ENCODE measurements at places on chromosomes 3 and 15.

- DNase-seq = no peak
Observed at GRCh38 chr3:22634433-22634832, 568.7 kb upstream of the UBE2E2 start.

- no peak for DNase-seq
Observed at GRCh38 chr3:9110316-9110715, 139.1 kb downstream of the SRGAP3 start.

GRCh38 chr15:78625606-78626280, 4.9 kb upstream of the CHRNA3 start:
- no peak for DNase-seq

GRCh38 chr3:14646589-14647413, 4.8 kb upstream of the CCDC174 start:
- no peak for DNase-seq

DNA sequence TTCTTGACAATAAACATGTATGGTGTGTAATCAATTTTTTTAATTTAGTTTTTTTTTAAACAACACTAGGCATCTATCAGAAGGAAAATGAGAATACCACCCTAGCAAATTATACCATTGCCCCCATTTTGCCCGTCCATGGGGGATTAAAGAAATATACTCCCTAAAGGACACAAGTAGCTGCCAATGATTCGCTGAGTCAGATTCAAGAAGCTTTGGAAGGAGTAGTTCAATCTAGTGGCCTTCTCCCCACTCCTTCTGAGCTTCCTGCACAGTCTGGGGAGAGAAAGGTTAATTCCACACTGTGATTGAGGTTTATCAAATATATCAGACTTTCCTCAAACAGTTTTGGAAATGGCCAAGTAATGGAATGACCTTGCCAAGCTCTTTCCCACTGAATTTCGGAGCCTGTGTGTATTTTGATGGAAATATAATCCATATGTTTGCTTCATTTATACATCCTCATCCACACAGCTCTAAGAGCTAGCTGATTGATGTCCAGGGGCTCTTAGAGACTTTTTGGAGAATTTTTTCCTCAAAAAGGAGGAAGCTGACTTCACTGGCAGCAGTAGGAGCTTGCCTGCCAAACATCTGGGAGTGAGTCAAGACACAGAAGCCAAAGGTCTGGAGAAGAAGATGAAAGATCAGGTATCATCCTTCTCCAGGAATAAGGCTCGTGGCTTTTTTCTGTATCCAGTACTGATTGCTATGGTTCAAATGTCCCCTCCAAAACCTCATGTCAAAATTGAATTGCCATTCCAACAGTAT, 478.5 kb upstream of the PROK2 start:
- no peak for DNase-seq

- no peak for DNase-seq
Observed at GRCh38 chr15:37099319-37100108, 835 bp downstream of the MEIS2 start.

DNA sequence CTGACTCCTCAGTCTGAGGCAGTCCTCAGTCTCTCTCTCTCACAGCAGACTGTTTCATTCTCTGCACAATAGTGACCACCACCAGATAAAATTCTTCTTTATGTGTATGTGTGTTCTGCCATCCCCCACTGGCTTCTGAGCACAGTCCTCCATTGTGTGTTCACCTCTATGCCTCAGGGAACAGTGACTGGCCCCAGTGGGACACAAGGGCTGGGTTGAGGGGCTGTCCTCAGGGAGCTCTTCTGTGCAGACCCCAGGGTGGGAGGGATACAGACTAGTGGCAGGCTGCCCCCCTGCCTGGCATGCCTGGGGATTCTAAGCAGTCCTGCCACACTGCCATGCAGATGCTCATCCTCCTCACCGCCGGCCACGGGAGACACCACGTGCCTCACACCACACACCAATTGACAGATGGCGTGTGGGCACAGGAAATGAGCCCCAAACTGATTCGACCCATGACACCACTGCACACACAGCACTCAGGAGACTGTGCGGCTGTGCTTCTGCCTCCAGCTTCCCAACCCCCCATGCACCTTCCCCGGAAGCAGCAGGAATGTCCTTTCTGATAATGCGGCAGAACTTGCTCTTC, 237.6 kb upstream of the CHRNA7 start:
- DNase-seq = no peak

All from T-helper 17 cell (primary cell).